ENCODE measurements at places on chromosomes 12 and 14.

DNA sequence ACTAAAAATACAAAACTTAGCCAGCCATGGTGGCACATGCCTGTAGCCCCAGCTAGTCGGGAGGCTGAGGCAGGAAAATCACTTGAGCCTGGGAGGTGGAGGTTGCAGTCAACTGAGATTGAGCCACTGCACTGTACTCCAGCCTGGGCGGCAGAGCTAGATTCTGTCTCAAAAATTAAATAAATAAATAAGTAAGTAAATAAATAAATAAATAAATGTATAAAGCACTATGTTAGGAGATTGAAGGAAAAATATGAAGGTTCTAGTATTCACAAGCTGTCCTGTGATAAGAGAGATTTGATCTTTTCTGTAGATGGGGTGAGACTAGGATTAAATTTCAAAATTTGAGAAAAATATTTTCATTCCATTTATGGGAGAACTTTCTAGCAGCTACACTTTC, 5.7 kb downstream of the DNAJC22 start:
- no peak for DNase-seq

GRCh38 chr12:47785036-47785886, 12.2 kb downstream of the SLC48A1 start:
- DNase-seq, result no peak

DNA sequence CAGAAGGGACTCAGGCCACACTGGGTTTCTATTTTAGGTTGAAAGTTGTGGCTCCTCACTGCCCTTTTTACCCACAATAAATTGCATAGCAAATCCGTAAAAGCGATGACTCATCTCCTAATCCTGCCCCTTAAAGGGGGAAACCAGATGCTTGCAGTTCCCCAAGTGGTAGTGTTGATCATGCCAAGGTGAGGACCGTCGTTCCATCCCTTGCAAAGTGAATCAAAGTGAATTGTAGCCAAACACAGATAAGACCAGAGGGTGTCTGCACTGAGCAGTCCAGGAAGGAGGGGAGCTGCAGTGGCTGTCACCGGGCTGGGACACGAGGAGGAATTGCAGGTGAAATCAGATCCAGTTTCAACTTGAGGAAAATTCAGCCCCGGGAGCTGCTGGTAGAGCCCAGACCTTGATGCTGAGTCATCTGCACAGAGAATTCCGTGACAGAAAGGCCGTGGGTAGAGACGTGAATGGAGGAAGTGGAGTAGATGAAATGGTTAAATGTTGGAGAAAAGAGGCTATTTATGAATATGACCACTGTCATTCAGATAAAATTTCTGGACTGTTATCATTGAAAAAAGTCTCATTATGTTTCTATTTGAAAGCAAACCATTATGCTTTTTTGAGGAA, 44.2 kb upstream of the MMP17 start:
- DNase-seq, result peak; percentile 90

GRCh38 chr12:54009171-54010052, 627 bp downstream of the HOXC8 start:
- DNase-seq, result peak; percentile 49

GRCh38 chr14:30737916-30738315, 115.8 kb downstream of the SCFD1 start:
- no peak for DNase-seq

- DNase-seq, result no peak
Measured at GRCh38 chr12:53265783-53266182, 2.3 kb upstream of the ESPL1 start.

DNA sequence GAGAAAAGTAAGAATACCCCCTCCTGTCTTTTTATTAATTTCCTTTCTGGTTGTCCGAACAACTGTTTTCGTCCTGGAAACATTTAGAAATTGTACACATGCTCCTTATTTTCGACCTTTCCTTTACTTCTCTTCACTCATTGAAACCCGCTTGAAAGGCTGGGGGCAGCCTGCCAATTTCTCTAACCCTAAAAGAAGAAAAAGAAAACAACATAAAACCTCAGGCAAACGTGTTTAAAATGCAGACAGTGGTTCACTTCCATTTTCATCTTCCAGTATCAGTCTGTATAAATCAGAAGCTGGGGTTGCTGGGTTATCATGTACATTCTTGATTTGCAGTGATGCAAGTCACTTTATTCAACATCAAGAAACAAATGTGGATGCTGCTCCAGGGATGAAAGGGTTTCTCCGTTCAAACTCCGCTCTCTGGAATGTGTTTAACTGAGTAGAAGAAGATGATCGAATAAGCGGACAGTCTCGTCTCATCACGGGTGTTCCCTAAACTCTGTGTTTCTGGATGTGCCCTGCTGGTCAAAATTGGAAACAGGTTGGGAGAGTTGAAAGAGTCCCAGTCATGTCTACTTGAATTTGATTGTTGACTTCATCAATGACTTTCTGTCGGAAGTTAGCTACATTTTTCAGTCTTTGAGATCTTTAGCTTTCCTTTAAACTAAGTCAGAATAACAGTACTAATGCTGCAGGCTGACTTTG, 1042.2 kb downstream of the BCL11B start:
- no peak for DNase-seq

DNA sequence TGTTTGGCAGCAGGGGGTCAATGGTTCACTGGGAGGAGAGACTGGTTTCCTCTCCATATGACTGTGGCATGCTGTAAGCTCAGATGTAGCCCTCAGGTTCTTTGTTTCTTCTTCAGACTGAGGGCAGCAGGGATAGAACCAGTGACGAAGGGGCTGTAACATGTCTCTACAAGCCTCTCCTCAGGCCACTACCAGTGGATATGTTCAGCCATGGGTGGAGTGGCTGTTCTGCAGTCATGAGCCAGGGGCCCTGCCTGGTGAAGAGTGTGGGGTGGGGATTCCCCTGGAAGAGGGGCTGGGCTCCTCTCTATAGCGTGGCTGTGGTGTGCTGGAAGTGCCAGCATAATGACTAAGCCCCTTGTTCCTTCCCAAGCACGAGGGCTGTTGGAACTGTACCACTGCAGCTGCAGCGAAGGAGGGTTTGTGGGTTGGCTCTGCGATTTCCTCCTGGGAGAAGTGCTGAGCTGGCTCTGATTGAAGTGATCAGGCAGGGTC, 55.8 kb downstream of the CMAS start:
- peak; percentile 76 for DNase-seq

- DNase-seq, result peak; percentile 43
Measured at GRCh38 chr12:47686645-47687240, 19.1 kb downstream of the RPAP3 start.

- peak; percentile 38 for DNase-seq
Measured at GRCh38 chr14:45201905-45202304, 51.1 kb downstream of the MIS18BP1 start.

GRCh38 chr14:89377544-89377943, 39.5 kb downstream of the FOXN3 start:
- no peak for DNase-seq

DNA sequence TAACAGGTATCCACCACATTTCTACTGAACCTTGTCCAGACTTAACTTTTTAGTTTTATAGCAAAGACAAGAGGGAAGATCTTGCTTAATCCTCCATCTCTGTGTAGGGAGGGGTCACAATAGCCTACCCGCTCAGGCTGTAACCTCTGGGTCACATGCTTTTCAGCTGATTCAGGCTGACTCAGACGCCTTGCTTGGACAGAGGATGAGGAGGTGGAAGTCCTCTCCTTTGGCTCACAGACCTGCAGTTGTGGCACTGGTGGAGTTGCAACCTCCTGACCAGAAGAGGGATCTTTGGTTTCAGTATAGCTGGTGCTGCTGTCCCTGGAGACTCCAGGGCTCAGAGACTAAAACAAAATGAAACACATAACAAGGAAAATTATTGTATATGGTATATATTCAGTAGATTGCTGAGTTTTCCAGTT, 16.2 kb downstream of the ACIN1 start:
- DNase-seq, result peak; percentile 99

DNA sequence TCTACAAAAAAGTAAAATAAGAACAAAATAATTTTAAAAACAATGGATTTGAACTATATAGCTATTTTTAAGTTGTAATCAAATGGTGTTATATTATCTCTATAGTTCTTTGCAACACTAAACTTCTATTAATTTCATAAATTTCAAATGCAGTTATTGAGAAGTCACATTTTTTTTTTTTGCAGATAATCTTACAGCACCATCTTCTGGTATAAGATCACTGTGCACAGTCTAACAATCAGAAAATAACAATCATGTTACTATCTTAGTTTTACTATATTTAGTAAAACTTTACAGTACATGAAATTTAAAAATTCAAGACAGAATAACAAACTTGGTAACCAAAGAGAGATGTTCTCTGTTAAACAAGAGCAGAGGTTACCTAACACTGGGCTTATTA, 40.6 kb downstream of the GXYLT1 start:
- DNase-seq, result no peak

GRCh38 chr12:2851931-2852330, 4.9 kb downstream of the TEX52 start:
- no peak for DNase-seq

DNA sequence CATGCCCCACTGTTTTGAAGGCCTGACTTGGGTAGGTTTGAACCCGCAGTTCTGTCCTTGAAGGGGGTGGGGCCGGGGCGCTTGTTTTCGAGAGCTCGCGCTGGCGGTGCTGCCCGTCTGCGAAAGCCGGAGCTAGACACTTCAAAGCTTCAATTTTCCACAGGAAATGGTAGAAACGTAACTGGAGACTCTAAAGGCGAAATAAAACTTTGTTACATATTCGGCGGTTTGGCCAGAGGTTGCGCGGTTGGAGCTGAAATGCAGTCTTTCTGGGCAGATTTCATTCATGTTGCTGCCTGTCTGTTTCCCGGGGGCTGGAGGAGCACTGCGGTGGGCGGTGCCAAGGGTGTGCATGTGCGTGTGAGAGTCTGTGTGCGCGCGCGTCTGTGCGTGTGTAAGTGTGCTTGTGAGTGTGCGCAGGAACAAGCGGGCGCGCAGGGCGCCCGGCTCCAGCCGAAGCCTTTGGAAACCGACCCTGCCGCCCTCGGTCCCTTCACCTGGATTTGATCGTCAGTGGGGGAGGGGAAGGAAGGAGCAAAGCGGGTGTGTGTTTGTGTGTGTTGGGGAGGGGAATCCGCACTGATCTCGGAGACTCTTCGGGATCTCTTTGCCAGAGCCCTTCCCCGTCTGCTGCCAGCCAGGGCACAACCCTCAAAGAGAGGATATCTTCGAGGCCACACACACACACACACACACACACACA, 227.7 kb upstream of the CRY1 start:
- DNase-seq, result peak; percentile 11

DNA sequence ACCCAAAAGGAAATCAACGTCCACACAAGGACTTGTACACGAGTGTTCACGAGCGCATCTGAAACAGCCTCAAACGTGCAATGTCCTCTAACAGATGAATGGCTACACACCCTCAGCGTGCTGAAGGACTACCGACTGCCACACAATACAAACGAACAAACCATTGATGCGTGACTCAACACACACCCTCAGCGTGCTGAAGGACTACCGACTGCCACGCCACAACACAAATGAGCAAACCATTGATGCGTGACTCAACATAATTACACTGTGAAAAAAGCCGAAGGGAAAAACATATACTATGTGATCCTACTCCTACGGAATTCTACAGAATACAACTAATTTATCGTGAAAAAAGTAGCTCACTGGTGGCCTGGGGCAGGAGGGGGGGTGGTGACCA, 25.1 kb upstream of the BTBD6 start:
- DNase-seq, result no peak

- peak; percentile 41 for DNase-seq
Measured at GRCh38 chr12:57135527-57136326, 7.4 kb downstream of the LRP1 start.

GRCh38 chr14:33035416-33036194, 96.9 kb downstream of the NPAS3 start:
- DNase-seq, result no peak

GRCh38 chr12:6948873-6949594, 2.1 kb upstream of the PTPN6 start:
- DNase-seq, result no peak

- DNase-seq, result no peak
Measured at GRCh38 chr12:58453306-58453705, 467.0 kb downstream of the LRIG3 start.

GRCh38 chr12:91914701-91915100, 230.9 kb downstream of the BTG1 start:
- DNase-seq, result no peak

GRCh38 chr12:24798335-24798734, 150.6 kb downstream of the BCAT1 start:
- no peak for DNase-seq
